ENCODE measurements at places on chromosomes 2 and 18. TPM values are rescaled to one million over a fixed set of nuclear protein-coding genes. Genes with fewer than 3 reads are reported as not detected.

ATP9B gene
- polyA plus RNA-seq: 22.5 TPM

KCNIP3 gene
- polyA plus RNA-seq: 5.9 TPM

METTL8 gene
- 15.0 TPM for polyA plus RNA-seq

SLC5A7 gene
- 0.11 TPM for polyA plus RNA-seq

PPP1R1C gene
- 0.58 TPM for polyA plus RNA-seq

GPR45 gene
- not detected for polyA plus RNA-seq

DNA sequence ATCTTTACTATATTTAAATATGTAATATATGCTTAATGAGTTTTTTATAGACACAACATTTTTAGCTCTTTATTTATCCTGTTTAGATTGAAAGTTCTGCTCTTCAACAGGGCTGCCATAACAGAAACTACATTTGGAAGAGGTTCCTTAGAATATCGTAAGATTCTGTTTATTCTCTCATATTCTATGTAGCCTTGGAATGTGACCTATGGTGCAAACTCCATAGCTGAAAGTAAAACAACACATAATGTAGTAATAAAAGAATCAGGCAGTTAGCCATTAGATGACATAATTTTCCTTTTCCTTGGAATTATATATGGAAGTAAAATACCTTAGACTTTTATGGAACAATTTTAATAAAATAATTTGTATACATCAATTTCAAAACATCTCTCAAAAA lies 91.3 kb downstream of the ZNF804A start:
- peak; percentile 25 for DNase-seq

DNA sequence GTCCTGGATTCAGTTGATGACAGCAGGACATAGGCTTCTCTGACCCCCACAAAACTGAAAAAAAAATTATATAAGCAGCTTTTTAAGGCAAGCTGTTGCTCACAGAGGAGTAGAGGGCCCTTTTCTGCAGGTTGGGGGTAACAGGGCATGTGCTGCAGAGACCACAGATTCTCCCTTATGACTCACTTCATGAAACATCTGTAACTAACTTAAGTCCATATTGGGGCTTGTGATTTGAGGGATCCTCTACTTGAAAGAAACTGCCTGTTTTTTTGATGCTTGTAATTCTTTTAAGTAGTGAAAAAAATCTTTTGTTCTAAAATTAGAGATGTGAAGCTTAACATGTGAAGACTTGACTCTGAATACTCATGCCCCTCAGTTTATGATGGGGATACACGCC lies 33.4 kb downstream of the XRCC5 start:
- DNase-seq: no peak

DNA sequence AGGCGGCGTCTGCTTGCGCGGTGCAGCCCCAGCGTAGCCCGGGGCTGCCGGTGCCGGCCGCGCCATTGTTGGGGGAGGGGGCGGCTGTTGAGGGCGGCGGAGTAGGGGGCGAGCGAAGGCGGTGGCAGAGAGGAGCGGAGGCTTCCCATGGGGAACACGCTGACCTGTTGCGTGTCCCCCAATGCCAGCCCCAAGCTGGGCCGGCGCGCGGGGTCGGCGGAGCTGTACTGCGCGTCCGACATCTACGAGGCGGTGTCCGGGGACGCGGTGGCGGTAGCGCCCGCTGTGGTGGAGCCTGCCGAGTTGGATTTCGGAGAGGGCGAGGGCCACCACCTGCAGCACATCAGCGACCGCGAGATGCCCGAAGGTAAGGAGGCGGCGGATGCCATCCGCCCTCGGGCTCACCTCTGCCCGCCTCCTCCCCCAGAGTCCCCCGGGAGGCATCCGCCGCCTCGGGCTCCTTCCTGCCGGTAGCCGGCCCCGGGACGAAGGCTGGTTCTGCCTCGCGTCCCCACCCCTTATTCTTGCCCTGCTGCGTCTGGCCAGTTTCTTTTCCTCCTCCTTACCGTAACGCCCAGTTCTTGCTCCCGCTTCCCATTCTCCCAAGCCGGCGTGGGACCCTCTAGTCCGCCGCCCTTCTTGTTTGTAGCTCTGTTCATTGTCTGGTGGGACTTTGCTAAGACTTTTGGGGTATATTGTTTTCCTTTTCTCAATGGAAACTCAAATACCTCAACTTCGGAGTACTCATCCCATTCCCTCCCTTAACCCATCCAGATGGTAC lies 500 bp downstream of the CCNYL1 start:
- DNase-seq: peak; percentile 30

- peak; percentile 48 for DNase-seq
These were observed 1.3 kb upstream of the ACKR3 start for GRCh38 chr2:236568068-236568921.

DNA sequence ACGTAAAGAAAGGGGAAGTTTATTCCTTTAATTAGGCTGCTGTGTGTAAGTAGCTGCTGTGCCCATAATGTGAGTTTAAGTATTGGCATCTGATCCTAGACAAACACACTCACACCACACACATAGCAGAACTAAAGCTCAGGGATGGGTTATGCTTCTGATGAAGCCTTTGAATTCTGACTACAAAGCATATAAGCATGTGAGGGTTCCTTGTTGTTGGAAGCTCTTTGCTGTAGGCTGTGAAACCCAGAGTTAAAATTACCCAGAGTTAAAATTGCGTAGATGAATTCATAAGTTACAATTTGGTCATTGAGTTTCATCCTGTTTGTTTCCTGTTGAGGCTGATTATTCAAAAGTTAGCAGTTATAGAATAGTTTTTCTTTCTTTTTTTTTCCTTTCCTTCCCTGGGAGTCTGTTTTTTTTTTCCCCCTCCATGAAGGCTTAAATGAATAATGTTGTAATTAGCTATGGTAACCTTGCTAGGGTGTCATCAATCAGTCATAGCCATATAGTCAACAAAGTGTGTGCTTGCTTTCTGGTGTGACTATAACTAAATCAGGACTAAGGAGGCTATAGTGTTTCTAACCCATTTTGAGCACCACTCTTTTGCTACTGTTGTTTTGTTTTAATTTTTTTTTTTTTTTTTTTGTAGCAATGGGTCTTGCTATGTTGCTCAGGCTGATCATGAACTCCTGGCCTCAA lies 426.1 kb downstream of the PARD3B start:
- DNase-seq: no peak

All from muscle of arm (tissue), 14 donors.